Activated CD4-positive, alpha-beta T cell treated with anti-CD3 and anti-CD28 coated beads, Interleukin-2, amount 50 U/mL, for 16 hours (primary cell): ENCODE measurements at places on chromosomes 3 and 15.

GRCh38 chr3:152728231-152728980, 106.5 kb upstream of the P2RY1 start:
- no peak for DNase-seq

GRCh38 chr3:153221748-153222162, 59.7 kb downstream of the RAP2B start:
- peak; percentile 91 for DNase-seq

DNA sequence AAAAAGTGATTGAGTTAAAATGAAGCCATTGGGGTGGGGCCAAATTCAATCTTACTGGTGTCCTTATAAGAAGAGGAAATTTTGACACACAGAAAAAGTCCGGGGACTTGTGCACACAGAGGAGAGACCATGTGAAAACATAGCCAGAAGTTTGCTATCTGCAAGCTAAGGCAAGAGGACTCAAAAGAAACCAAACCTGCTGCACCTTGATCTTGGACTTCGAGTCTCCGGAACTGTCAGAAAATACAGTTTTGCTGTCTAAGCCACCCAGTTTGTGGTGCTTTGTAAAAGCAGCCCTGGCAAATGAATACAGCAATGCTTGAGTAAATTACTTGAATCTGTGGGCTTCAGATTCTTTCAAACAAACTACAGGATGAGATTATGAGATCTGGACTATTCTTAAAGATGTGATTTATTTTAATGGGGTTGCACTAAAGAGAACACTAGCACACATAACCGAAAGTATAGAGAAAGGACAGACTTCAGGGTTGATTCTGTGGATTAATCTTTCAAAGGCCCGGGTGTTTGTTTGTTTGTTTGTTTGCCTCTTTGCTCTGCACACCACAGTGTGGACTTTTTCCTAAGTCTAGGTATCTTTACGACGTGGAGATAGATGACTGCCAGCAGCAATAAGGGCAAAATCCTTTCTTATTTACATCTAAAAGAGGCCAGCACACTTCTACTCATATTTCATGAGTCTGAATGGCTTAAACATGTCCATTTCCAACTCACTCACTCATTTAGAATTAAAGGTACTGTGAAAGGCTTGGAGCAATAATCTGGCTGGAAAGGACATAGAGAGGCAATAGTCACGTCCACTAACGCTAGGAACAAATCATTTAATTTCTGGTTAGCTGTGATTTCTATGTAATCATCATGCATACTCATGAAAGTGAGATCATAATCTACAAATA, 53.9 kb upstream of the SSR3 start:
- DNase-seq, result no peak

- no peak for DNase-seq
These were observed 1284.7 kb downstream of the ROBO1 start for GRCh38 chr3:78483090-78483489.

DNA sequence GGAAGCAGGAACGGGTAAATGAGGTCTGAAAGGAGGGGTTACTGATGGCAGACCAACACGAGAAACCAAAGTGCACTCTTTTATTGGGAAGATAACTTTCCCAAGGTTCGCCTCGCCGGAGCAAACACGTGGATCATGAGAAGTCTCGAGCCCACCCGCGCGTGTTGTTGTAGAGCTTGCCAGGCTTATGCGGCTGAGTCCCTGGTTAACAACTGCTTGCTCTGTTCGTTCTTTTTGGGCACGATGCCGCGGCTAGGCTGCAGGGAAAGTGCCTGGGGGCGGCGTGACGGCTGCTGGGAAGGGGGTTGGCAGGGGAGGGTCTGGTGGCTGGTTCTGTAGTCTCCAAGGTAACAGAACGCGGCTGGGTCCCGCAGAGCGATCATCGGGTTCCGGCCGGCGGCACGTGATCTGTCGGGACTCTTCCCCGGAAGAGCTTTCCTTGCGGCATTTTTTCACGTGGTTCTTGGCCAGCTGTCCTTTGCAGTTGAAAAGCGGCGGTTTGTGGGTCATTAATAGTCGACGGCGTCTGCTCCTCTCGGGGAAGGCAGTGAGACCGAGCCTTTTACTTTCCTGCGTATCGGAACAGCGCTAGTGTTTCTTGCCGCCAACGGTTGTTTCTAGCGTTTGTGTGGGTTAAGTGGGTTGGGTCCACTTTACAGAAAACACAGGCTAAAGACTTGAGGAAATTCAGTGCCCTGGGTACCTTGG, 1.5 kb downstream of the MGA start:
- DNase-seq, result peak; percentile 75

DNA sequence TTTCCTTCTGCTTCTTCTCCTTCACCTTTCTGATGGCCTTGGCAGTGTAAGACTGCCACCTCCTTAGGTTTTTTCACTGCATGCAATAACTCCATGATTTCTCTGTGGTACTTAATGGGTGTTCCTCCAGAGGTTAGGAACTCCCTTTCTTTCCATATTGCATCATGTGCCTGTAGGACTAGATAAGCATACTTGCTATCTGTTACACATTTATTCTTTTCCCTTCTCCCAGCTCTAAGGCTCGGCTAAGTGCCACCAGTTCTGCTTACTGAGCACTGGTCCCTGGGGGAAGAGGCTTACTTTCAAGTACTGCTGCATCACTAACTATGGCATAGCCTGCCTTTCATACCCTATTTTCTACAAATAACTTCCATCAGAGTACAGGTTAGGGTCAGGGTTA, 351.8 kb downstream of the OTOL1 start:
- no peak for DNase-seq
